ENCODE measurements at places on chromosomes 13 and 19.
A peak's percentile ranks its signal among the peaks of the same experiment; 100 is the strongest.

- peak; percentile 72 for DNase-seq
These were observed at the start of gene APLP1 for GRCh38 chr19:35868172-35868822. TSS of gene APLP1 (plus strand) at chr19:35868574. CDS start at chr19:35868637, 63 bp downstream.

DNA sequence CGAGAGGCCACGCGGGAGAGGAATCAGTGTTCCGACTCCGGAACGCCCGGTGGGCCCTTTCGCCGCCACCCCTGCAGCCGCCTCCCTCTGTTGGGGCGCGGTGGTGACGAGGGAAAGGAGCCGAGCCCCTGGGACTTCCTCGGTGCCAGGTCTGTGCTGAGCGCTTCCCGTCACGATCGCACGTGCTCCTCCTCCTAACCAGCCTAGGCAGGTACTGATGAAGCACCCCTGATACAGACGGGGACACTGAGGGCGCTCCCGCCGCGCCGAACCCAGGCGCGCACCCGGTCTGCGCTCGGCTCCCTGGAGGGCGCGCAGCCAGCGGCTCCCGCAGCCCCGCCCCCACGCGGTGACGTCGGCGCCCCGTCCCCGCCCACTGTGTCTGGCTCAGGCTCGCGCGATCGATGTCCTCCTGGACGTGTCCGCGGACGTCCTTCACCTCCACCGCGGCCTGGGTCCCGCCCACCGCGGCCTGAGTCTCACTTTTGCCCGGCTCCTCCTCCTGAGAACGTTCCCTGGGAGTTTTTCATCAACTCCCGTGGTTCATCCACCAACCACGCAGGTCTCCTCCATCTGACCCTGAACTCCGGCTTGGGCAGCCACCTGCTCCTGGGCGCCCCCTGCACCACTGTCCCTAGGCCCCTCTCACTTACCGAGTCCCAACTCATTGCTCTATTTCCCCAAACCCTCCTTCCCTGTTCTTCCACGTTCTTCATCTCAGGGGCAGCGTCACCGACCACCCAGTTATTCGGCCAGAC lies 2.6 kb upstream of the KLK15 start:
- DNase-seq, result peak; percentile 50

DNA sequence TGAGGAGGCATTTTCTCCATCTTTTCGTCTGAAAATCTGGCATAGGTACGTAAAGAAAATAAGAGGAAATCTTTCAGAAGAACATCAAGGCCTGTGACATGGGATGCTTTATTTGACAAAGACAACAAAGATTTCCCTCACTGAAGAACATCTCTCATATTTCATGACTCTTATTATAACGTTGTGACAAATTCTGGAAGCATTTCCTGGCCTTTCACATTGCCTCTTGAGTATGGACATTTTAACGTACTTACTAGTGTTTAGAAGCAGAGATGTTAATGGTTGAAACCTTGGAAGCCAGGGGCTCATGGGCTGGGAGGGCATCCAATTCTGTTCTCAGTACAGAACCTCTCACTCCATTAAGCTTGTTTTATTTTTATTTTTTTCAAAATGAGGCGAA lies 210.8 kb downstream of the DCT start:
- no peak for DNase-seq

DNA sequence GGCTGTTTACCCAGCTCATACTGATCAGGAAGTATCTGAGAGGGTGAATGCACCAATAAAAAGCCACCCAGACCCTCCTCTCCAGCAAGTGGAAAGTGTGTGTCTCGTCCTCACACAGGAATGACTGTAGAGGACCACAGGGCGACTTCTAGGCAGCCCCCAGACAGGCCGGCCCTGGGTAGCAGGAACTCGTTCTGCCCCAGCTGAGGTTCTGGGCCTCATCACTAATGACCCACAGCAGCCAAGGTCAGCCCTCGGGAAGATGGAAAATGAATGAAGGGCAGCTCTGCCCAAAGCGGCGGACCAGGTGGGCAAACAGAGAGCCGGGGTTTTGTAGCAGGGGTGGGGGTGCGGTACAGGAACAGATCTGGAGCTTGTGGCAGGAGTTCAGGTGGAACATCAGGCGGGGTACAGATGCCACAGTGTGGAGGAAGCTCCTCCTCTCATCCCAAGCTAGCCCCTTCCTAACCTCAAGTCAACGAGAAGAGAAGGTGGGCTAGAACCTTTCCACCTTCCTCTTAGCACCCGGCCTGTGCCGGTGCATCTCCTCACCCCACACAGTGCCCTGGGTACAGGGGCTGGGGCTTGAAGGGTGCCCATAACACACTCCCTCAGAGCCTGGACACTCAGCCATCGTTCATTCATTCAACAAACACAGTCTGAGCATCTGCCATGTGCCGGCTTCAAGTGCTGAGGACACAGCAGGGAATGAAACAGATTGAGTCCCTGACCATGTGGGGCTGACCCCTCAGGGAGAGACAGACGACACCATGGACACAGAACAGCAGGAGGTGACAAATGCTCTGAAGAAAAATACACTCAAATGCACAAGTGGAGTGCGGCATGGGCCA lies 36.2 kb downstream of the RFX2 start:
- no peak for DNase-seq

GRCh38 chr19:4678881-4679790 lies 9.0 kb upstream of the MYDGF start:
- peak; percentile 20 for DNase-seq

- DNase-seq, result no peak
These were observed 787.9 kb upstream of the KLHL1 start for GRCh38 chr13:70896136-70896535.

DNA sequence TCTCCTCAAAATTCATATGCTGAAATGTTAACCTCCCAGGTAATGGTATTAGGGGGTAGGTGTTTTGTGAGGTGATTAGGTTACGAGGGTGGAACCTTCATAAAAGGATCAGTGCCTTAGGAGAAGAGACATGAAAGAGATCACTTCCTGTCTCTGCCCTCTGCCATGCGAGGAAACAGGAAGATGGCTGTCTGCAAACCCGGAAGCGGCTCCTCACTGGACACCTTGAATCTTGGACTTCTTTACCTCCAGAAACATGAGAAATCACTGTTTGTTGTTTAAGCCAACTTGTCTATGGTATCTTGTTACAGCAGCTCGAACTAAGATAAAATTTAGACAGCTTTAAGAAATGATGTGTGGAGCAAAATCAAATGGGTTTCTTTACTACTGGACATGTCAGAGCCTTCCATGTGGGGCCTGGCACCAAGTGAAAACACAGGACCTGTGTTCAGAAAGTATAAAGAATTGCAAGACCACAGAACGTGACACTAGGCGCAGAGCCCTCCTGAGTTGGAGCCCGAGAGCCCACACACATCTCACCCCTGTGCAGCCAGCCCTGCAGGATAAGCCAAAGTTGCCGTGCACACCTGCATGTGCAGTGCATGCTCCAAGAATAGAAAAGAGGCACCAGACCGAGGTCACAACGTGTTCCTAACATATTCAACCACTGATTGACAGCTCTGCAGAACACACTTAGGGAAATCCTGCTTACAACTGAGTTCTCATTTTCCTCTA lies 112.5 kb upstream of the UQCRFS1 start:
- DNase-seq, result no peak

GRCh38 chr13:59360108-59360507 lies 803.6 kb downstream of the DIAPH3 start:
- DNase-seq, result no peak

DNA sequence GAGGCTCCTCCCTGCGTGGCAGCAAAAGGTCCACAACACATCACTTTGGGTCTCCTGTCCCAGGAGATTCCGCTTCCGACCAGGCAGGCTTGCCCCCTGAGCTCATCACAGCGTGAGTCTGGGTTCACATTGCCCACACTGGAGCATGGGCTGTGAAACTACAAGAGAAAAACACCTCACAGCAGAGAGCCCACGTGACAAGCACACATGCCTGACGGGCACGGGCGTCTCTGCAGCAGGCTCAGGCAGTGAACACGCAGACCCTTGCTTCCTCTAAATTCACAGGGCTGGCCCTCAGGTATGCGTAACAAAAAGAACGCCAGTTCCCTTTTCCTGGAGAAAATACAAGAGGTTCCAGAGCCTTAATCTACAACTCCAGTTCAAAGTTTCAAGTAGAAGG lies 41.9 kb downstream of the RASA3 start:
- DNase-seq, result no peak

DNA sequence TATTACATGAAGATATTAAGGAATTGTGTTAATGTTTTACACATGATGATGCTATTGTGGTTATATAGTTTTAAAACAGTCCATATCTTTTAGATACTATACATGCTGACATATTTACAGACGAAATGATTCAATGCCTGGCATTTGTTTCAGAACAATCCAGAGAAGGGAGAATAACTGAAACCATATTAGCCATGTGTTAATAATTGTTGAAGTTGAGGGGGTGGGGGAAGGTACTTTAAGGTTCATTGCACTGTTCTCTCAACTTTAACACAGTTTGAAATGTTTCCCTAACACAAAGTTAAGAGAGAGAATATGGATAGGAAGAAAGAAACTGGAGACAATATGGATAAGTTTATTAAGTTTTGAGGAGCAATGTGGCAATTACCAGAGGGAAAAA lies 5.8 kb downstream of the CRYL1 start:
- DNase-seq, result no peak

Data from stimulated activated CD4-positive, alpha-beta T cell treated with anti-CD3 and anti-CD28 coated beads, TNF-alpha, amount 100 ng/mL, for 48 hours (primary cell).